ENCODE measurements at places on chromosomes 3 and 15.

GRCh38 chr15:57283774-57284503, 92.4 kb upstream of the CGNL1 start:
- no peak for DNase-seq

GRCh38 chr3:47013231-47013630, 33.8 kb downstream of the NBEAL2 start:
- no peak for DNase-seq

DNA sequence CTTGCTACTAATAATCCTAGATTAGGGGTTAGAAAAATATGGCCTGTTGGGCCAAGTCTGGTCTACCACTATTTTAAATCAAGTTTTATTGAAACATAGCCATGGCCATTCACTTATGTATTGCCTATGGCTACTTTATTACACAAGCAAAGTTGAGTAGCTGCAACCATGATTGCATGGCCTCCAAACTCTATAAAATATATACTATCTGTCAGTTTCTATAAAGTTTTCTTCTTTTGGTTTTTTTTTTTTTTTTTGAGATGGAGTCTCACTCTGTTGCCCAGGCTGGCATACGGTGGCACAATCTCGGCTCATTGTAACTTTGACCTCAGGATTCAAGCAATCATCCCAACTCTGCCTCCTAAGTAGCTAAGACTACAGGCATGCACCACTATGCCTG, 60.4 kb downstream of the INO80 start:
- DNase-seq = no peak

GRCh38 chr15:75112278-75112847, 89.0 kb downstream of the PPCDC start:
- no peak for DNase-seq

DNA sequence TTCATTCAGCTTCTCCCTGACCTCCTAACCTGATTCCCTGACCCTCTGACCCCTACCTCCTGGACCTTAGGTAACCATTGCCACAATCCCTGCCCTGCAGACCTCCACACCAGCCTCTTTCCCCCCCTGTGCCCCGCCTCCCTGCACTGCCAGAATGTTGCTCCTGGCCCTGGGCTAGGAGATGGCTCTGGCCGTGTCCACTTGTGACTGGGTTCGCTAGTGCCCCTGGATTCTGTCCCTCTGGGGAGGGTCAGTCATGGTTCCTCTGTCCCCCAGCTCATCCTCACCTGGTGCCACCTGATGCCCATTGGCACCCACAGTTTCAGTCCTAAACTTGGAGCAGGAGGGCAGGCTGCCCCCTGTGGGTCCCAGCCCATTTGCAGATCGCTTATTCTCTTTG, 56.2 kb upstream of the PRR23E start:
- no peak for DNase-seq

- no peak for DNase-seq
These were observed 7.3 kb downstream of the VILL start for GRCh38 chr3:37997791-37998370.

GRCh38 chr15:54322341-54322740, 344.1 kb downstream of the UNC13C start:
- no peak for DNase-seq

DNA sequence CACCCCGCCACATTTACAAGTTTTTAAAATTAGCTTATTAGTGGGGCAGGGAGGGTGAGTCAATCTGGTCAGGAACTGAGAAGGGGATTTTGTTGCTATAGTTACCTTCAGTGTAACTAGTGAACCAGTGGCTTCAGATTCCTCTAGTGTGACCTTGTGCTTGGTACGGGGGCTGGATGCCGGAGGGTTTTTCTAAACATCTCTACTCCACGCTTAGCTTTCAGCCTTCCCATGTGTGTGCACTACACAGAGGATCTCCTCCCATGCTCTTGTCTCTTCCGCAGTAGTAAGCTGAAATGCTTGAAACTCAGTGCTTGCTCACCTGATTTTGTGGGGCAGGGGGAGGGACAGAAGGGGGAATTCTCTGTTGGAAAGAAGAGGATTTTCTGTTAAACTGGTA, 67.9 kb upstream of the AKAP13 start:
- DNase-seq = no peak

DNA sequence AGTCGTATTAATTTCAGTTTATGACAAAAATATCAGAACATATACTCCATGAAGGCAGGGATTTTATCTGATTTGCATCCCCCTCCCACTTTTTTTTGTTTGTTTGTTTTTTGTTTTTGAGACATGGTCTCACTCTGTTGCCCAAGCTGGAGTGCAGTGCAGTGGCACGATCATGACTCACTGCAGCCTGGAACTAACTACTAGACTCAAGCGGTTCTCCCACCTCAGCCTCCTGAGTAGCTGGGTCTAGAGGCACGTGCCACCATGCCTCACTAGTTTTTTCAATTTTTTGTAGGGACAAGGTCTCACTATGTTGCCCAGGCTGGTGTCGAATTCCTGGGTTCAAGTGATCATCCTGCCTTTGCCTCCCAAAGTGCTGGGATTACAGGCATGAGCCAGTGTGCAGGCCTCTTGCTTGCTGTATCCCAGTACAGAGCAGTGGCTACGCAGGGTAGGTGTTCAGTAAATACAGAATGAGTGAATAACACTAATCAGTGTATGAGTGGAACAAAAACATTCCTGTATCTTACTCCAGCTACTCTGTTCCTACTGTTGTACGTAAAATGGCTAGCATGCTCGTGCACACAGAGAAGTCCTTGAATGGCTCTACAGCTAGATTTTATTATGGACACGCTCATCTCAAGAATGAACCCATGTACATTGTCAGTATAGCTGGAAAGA, 272.4 kb downstream of the FOXP1 start:
- DNase-seq = no peak

DNA sequence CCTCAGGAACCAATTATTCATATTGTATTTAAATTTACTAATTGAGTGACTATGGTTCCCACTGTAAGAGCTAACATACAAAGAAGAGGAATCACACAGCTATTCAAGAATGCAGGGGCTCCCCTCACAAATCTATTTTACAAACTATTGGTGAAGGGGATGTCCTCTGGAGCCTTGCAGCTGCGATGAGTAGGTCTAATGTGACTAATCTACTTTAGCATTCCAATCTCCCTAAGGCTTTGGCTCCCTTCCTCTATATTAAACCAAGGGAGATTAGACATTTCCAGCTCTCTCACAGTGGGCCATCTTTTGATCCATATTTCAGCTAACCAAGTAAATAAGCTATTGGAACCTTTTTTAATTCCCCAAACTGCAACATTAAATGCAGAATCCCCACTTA, 514.2 kb upstream of the BCHE start:
- no peak for DNase-seq

DNA sequence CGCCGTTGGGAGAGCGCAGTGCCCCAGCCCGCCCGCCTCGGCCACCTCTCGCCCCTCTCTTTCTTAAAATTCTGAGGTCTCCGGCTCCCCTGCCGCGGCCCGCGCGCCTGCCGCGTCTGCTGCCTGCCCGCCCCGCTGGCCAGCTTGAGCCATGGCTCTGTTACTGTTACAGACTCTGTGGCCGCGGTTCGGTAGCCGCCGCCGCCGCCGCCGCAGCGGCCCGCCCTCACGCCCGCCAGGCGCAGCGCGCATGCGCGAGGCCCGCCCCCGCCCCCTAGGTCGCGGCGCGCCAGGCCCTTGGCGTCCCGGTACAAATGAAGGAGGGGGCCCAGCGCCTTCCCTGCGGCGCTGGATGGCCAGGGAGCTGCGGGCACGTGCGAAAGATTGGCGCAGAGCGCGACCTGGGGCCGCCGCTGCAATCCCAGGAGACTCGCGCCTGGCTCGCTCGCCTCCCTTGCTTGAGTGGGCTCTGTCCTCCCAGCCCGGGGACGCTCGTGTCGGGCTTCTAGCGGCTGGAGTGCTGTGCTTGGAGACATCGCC, at the start of gene ONECUT1:
Gene ONECUT1, minus strand, starts transcription at position 168 of the 540 bp plus-strand sequence. CDS start 452 bp downstream, outside the sequence.
- DNase-seq = no peak

GRCh38 chr3:15329046-15330005, 3.1 kb downstream of the SH3BP5 start:
- no peak for DNase-seq

DNA sequence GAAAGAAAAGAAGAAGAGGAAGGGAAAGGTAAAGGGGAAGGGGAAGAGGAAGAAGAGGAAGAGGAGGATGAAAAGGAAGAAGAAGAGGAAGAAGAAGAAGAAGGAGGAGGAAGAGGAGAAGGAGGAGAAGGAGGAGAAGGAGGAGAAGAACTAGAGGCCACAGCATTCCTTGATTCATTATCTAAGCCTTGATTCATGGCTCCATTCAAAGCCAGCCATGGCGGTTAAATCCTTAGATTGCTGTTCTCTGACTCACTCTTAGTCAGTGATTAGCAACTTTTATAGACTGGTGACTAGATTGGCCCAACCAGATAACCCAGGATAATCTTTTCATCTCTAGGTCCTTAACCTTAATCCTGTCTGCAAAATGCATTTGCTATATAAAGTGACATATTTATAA, 47.6 kb downstream of the OSTN start:
- DNase-seq = no peak

- no peak for DNase-seq
These were observed 145.1 kb upstream of the CNTN4 start for GRCh38 chr3:1953536-1953935.

- DNase-seq = no peak
These were observed 32.9 kb downstream of the GHSR start for GRCh38 chr3:172415323-172415722.

GRCh38 chr3:95154766-95155165, 1091.9 kb downstream of the NSUN3 start:
- DNase-seq = no peak

DNA sequence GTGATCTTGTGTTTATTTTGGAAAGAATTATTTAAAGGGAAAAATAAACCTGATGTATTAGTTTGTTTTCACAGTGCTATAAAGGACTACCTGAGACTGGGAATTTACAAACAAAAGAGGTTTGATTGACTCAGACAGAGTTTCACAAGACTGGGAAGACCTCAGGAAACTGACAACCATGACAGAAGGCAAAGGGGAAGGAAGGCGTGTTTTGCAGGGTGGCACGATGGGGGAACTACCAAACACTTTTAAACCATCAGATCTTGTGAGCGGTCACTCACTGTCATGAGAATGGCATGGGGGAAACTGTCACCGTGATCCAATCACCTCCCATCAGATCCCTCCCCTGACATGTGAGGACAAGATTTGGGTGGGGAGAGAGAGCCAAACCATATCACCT, 87.0 kb downstream of the TP63 start:
- no peak for DNase-seq

DNA sequence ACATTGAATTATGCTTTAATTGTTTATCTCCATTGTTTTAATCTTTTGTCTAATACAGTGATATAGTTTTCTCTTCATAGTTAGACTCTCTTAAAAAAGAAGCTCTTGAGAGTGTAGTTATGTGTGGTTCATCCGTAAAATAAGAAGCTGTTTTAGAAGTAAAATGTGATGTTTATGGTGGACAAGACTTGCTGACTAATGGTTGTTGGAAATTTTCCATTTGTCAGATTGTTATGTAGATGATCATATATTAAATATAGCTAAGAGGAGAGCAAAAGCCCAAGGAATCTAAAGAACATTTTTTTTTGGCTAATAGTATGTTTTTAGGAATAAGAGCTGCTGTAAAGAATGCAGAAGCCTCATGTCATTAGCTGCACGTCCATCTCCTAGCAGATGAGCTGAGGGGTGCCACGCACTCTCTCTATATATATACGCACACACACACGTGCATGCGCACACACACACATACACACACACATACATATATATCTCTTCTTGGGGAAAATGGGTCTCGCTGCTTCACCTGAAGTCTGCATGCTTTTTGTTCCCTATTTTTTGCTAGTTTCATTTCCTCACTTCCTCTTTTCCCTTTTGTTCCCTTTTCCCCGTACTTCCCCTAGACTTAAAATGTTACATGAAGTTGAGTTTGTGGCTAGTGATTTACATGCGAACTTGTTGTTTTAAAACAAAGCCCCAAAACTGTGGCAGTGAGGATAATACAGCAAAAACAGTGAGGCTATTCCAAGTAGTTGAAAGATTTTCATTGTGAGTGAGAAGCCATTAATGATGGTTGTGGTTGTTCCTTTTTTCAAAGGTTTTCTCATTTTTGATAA, 107.8 kb downstream of the MBNL1 start:
- DNase-seq = no peak

DNA sequence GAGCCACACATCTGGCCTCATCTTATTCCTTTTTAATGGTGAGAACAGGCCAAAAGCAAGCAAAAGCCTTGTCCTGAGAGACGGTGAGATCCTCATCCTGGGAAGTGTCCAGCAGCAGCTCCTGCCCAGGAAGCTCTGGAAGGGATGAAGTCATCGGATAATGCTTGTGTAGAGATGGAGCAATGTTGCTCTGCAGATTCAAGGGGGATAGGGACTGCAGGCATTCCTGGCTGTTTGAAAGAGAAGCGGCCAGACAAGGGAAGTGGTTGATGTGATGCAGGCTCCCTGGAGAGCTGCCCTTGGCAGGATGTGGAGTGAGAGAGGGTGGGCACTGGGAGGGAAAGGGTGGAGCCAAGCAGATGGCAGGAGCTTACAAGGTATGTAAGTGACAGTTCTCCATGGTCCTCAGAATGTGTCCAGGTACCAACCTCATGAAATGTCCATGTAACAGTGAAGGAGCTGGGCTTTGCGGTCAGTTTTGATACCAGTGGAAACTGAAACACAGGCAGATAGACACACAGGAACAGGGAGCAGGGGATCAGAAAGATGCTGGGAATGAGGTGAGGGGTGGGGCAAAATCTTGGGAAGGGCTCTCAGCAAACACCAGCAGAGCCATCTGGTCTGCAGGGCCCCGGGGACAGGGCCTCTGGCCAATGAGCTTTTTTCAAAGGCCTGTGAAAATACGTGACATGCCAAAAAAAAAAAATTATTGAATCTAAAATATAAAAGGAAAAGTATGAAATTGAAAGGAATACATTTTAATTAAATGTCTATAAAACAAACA, 32.2 kb upstream of the LACTB start:
- DNase-seq = no peak

- DNase-seq = no peak
These were observed 6.3 kb upstream of the MUC20 start for GRCh38 chr3:195714380-195715011.
